HCT116 (cell line): ENCODE measurements at places on chromosomes 16 and 17. TPM values are rescaled to one million over a fixed set of nuclear protein-coding genes. Genes with fewer than 3 reads are reported as not detected.

TEKT1 gene
- not detected for total RNA-seq

GRCh38 chr17:58333736-58334207 is 5.2 kb upstream of the TSPOAP1 start:
- DNase-seq = no peak
- no peak overlapping the region for H3K27ac ChIP-seq
- no peaks in the 10 kb centered on the region for H3K27me3 ChIP-seq
- peaks cover 17% of the 10 kb centered on the region for H3K4me1 ChIP-seq
- H3K4me3 ChIP-seq = no peak overlapping the region

CCL13 gene
- total RNA-seq = not detected

GRCh38 chr17:74578979-74579378 is 11.7 kb upstream of the CD300H start:
- DNase-seq = no peak
- no peaks in the 10 kb centered on the region for H3K36me3 ChIP-seq
- H3K4me1 ChIP-seq = no peaks in the 10 kb centered on the region
- peaks cover 24% of the 10 kb centered on the region; the same call in 1 of the 2 replicates for H3K27me3 ChIP-seq
